Posterior vena cava (tissue), 2 donors: ENCODE measurements at places on chromosomes 3 and 15. TPM values are rescaled to one million over a fixed set of nuclear protein-coding genes. Genes with fewer than 3 reads are reported as not detected.

DNA sequence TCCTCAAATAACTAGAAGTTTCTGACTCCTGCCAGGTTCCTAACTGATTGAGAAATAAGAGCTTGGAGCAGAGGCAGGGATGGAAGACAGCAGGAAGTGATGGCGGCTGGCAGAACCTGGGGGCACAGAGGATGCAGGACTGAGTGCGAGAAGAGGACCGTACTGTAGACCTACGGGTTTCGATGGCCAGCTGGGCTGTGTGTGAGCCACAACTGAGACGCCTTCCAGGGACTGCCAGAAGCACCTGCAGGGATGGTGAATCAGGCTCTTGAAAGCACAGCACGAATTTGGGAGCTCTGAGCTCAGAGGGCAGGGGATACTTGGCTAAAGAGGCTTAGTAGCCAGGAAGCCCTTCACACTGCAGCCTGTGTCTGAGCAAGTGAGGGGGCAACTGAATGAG lies 165.6 kb downstream of the ABHD5 start:
- DNase-seq, result no peak

- no peak for DNase-seq
Measured at GRCh38 chr3:177221744-177222143, 24.5 kb upstream of the TBL1XR1 start.

DNA sequence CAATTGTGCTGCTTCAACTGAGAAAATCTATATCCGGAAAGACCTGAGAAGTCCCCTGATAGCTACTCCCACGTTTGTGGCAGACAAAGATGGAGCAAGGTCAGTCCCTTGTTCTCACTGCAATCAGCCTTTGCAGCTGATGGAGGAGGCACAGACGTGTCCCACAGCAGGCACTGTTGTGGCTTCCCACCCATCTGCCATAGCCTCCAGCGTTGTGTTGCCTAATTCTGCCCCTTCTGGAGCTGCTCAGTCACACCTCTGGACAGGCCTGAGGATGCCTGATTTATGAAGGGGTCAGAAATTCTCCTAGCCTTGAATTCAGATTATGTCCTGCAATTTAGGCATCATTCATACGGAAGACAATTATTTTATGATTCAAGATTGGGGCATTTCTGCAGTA lies 41.9 kb downstream of the MRPS25 start:
- no peak for DNase-seq

- DNase-seq, result no peak
Measured at GRCh38 chr3:136075811-136076210, 110.3 kb downstream of the PPP2R3A start.

DNA sequence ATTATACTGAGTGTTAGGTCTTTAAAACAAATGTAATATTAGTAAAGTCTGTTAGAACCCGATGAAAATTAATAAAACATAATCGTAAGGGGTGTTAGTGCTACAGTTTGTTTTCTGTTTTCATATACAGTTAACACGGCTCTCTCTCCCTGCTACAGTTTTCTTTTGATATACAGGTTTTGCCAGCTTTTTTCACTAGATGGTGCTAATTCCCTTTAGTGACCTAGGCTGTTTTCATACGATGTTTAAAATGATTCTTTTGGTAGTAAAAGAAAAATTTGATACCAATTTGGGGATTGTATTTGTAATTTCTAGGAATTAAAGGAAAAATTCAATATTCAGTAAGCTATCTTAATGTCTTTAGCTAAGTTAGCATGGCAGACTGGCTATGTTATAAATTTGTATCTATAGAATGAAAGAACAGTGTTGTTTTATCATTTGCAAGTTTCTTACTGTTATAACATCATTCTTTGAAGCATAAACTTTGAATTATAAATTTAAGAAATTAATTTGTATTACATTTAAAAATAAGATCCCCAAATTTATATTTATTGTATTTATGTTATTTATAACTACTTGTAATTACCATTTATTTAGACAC lies 11.5 kb downstream of the APH1B start:
- no peak for DNase-seq

Gene C3orf49
- not detected for total RNA-seq

Gene WDR53
- 10.3 TPM for total RNA-seq

Gene SLC28A1
- total RNA-seq, result not detected

Gene NRG4
- total RNA-seq, result not detected

Gene ITIH4
- 19.1 TPM for total RNA-seq
